Activated CD8-positive, alpha-beta memory T cell treated with anti-CD3 and anti-CD28 coated beads for 24 hours (primary cell): ENCODE measurements at places on chromosomes 11 and 22.

- DNase-seq, result no peak
These were observed 20.1 kb upstream of the SIK2 start for GRCh38 chr11:111582163-111582562.

GRCh38 chr22:19385221-19385906 lies 46.2 kb downstream of the HIRA start:
- peak; percentile 35 for DNase-seq

DNA sequence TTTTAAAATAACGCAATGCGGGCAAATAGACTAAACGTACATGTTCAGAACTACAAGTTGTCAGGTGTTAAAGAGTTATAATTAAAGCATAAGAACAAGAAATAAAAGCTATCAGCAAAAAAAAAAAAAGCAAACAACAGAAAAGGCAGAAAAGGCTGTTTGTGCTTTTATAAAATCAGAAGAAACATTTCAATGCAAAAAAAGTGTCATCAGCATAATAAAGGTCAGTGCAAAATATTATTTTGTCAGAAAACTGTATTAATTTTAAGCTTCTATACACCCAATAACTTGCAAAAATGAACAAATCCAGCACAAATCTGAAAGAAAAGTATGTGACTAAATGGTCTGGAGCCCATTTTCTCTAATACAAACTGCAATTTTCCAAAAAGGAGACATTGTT lies 23.6 kb downstream of the XKR3 start:
- no peak for DNase-seq

DNA sequence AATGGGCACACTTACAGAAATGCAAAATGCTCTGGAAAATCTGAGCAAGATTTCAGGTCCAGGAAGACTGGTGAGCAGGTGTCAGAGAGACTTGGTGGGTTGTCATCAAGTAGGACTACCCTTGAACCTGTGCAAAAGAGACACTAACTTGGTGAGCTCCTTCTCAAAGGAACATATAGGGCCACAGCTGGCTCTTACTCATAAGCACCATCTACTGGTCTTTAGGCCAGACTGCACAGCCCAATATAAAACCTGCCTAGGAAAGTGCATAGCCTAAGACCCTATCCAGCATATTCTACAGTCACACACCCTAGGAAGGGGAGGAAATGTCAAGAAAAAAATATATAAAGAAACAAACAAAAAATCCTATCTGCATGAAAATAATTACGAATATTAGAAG lies 18.2 kb upstream of the OR10W1 start:
- DNase-seq, result no peak

GRCh38 chr22:40768206-40768605 lies 50.9 kb downstream of the SLC25A17 start:
- no peak for DNase-seq

DNA sequence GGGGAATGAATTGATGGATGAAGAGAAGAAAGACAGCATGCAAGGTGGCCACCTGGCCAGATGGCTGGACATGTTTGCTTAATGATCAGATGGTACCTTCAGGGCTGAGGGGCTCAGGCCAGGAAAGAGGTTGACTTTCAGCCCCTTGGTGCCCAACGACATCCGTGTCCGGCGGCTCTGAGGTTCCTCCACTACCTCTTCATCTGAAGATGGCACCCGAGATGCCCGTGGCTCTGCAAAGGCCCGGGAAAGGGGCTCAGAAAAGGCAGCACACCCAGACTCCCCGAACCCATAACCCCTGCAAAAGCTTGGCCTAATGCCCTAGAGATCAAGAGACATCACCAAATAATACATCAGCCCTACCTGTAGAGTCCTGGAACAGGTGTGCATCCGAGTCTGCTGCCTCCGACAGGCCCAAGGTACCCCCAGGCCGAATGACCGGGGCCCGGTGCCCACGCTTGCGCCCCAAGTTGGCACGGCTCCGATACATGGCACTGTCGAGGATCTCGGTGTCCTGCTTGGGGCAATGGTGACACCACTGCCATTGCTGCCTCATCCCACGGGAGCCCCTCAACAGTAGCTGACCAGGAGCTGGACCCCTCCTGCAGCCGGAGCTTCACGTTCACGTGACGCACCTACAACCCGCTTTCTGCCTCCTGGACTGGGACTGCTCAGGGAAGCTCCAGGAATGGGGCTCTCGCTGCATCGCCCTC lies 22.9 kb downstream of the TNKS1BP1 start:
- no peak for DNase-seq

- DNase-seq, result no peak
These were observed 11.3 kb upstream of the C11orf96 start for GRCh38 chr11:43930868-43931716.

- DNase-seq, result no peak
These were observed 41.7 kb upstream of the SMTN start for GRCh38 chr22:31039393-31039792.

GRCh38 chr22:43154887-43155536 lies 3.7 kb downstream of the TSPO start:
- DNase-seq, result no peak
